ENCODE measurements at places on chromosomes 12 and 14. TPM values are rescaled to one million over a fixed set of nuclear protein-coding genes. Genes with fewer than 3 reads are reported as not detected.

Gene TXNDC16
- 2.1 TPM for total RNA-seq

Gene OR4E2
- total RNA-seq: not detected

Gene RPGRIP1
- not detected for total RNA-seq

Gene KRT85
- total RNA-seq: not detected

Gene TAS2R8
- not detected for total RNA-seq

Gene PSMA6
- 314 TPM for total RNA-seq

Gene KMT2D
- 19.7 TPM for total RNA-seq

Gene GALNT16
- 2.5 TPM for total RNA-seq

Gene PPP4R4
- total RNA-seq: 2.5 TPM

Gene A2ML1
- total RNA-seq: not detected

Gene RNASE1
- 0.96 TPM for total RNA-seq

Gene SRRM4
- not detected for total RNA-seq

Gene NGB
- total RNA-seq: not detected

Gene RFLNA
- total RNA-seq: 43.1 TPM

Gene OR4K13
- not detected for total RNA-seq

Gene ADAMTS20
- not detected for total RNA-seq

Gene CCNK
- 21.7 TPM for total RNA-seq

Gene PRKAB1
- 12.8 TPM for total RNA-seq

Gene HCAR2
- not detected for total RNA-seq

Gene WIF1
- total RNA-seq: not detected

Gene PLCZ1
- not detected for total RNA-seq

Gene PTPRQ
- 0.38 TPM for total RNA-seq

Gene IRAK3
- 3.5 TPM for total RNA-seq

Gene ETFRF1
- 13.2 TPM for total RNA-seq
